ENCODE measurements at places on chromosomes 3 and 15.

DNA sequence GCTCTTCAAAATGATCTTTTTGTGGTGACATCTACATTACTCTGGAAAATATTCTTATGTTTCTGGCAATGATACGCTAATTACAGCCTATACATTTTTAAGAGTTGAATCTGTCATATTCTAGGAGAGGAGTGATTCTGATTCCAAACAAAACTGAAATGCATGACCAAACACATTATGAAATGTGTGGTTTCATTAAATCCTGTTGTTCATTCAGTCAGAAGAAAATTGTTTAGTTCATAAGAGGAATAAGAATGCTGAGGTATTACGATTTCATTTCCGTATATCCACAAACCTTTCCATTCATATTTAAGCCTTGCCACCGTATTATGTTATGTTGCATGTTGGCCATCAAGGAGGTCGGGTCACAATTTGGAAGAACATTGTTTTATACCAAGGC is 345.1 kb downstream of the FEZF2 start:
- DNase-seq, result no peak

DNA sequence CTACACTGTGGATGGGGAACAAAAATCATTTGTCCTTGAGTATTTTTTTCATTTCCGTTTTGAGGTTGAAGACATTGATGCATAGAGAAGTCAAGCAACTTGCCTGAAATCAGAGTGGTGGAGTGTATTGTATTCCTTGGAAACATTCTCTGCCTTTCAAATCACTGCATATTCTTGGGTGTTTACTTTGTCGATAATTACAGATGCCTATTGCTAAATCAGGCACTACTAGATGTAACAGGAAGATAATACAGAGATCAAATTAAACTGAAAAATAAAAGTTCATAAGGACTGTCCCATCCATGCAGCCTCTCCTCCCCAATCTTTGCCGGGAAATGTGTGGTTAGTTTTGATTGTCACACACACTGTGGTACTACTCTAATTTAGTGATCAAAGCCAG is 37.4 kb upstream of the VEPH1 start:
- no peak for DNase-seq

GRCh38 chr15:66677336-66677735 is 24.7 kb upstream of the SMAD6 start:
- DNase-seq, result no peak

DNA sequence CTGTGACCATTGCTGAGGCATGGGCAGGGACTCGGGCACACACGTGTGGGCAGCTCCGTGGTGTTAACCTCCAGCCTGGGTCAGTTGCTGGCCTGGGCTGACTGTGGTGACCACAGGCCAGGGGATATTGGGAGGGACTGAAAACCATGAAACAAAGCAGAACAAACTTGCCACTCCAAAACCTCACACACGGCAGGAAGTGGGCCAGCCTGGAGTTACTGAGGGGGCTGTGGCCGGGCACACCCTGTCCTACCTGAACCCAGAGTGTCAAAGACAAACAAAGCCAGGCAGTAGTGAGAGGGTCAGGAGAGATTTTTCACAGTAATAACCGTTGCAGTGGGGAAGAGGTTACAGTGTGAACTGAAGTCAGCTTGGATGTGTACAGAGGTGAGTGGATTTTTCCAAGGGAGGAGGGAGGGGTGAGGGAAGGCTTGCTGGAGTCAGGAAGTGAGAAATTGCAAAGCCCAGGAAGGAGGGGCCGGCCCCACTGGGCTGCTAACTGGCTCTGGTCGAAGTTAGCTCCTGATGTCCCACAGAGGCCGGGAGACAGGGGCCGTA is 40.0 kb upstream of the ATP10A start:
- no peak for DNase-seq

DNA sequence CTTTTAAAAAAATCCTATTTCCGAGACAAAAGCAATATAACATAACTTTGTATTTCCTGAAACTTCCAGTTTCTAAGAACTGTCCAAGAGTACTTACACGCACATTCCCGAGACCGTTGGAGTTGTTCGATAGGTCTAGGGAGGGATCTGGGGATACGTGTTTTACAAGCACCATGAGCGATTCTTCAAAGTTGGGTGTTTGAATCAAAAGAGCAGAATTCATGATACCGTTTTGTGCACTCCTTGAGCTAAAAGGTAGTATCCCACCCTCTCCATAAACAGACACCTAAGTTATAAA is 700 bp upstream of the EDEM1 start:
- no peak for DNase-seq

DNA sequence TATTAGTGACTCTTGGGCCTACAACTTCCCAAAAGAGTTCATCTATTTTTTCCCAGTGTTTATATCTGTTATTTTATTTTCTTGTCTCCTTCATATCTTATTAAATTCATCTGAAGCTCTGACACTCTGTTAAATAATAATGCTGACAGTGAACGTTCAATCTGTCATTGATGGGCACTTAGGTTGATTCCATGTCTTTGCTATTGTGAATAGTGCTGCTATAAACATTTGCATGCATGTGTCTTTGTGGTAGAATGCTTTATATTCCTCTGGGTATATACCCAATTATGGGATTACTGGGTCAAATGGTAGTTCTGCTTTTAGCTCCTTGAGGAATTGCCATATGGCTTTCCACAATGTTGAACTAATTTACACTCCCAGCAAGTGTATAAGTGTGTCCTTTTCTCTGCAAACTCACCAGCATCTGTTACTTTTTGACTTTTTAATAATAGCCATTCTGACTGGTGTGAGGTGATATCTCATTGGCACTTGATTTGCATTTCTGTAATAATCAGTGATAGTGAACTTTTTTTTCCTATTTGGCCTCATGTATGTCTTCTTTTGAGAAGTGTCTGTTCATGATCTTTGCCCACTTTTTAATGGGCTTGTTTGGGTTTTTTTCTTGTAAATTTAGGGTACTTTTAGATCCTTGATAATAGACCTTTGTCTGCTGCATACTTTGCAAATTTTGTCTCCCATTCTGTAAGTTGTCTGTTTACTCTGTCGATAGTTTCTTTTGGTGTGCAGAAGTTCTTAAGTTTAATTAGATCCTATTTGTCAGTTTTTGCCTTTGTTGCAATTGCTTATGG is 122.5 kb downstream of the LEKR1 start:
- DNase-seq, result no peak

DNA sequence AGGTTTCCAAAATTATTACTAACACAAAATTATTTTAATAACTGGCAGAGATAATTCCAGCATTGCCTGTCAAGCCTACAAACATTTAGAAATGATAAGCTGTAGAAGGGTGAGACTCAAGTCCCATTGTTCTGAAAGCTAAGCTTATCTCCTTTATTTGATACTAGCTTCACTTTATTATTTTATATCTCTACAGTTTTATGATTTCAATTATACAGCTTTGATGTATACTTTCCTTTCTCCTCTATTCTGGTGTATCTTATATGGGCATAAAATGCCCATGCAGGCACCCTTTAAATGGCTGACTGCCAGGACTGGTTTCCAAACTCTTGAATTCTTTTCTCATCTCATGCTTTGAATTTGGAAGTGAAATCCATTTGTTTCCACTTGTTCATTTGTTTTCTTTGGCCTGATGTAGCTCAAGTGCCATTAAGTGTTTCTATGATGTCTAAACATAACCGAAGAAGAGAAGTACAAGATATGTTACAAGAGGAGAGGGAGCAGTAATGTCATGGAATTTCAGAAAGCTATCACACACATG is 372.1 kb upstream of the ARHGEF26 start:
- no peak for DNase-seq

- DNase-seq, result peak; percentile 88
These were observed 791 bp downstream of the GYG1 start for GRCh38 chr3:148992027-148992634.

GRCh38 chr3:58857402-58857801 is 190.8 kb upstream of the FAM3D start:
- DNase-seq, result no peak

- no peak for DNase-seq
These were observed 176.6 kb downstream of the PYDC2 start for GRCh38 chr3:191637611-191638010.

DNA sequence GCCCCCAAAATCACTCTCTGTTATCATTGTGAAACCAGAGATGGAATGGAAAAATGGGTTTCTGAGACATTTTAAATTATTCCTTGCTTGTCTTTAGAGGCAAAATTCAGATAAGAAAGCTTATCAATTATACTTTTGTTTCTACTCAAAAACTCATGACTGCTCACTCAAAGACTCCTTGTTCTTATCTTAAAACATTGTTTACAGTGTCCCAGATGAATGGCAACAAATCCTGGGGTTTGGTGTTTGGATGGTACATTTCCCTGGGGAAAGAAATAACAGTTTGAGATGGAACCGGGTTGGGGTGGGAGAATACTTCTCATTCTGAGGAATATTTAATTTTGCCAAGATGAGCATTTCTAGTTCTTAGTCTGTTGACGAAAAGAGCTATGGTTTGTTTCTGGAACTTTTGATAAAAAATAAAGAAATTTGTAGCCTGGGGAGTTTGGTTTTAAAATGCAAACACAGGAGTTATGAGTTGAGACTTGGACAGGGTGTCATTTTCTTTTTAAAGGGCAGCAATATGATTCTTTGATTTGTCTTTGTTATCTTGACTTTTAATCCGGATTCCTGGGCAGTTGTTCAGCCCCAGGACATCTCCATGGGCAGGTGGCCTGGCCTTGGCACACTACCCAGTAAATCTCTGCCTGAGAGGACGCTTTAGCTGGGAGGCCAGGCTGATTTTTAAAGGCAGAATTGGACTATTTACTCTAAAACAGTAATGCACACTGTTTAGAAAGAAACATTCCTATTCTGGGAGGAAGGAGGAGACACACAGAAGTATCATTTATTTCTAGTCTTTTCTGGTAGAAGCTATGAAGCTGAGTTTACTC is 32.4 kb downstream of the BTD start:
- DNase-seq, result no peak

- no peak for DNase-seq
These were observed 28.8 kb upstream of the MAGEF1 start for GRCh38 chr3:184740509-184741258.

- DNase-seq, result no peak
These were observed 258.9 kb downstream of the ABHD5 start for GRCh38 chr3:43949594-43949993.

- DNase-seq, result no peak
These were observed 66.6 kb downstream of the KCNMB2 start for GRCh38 chr3:178602856-178603255.

- DNase-seq, result no peak
These were observed 379.0 kb downstream of the CNTN4 start for GRCh38 chr3:2477620-2478019.

GRCh38 chr3:174219738-174220137 is 639.4 kb upstream of the NAALADL2 start:
- no peak for DNase-seq

DNA sequence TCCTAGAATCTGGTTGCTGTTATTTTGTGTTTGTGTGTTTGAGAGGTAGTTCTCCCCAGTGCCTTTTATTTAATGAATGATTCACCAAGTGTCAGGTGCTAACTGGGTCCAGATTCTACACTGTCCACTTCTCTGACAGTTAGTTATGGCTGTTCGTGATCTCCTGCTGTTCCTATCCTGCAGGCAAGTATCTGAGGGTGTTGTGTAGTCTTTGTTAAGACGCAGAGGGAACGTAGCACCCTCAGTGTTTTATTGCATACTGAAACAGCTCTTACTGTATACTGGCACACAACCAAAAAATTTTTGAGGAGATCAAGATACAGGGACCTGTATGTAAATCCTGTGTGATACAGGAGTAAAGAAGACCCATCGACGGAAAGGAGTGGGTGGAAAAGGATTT is 1271.3 kb downstream of the ROBO1 start:
- DNase-seq, result no peak

GRCh38 chr3:15097891-15098290 is 1.1 kb downstream of the RBSN start:
- DNase-seq, result no peak

GRCh38 chr3:151384741-151385174 is at the start of gene P2RY12:
Gene P2RY12 (minus strand): TSS chr3:151384753. CDS start chr3:151338845, 45,908 bp downstream.
- no peak for DNase-seq

DNA sequence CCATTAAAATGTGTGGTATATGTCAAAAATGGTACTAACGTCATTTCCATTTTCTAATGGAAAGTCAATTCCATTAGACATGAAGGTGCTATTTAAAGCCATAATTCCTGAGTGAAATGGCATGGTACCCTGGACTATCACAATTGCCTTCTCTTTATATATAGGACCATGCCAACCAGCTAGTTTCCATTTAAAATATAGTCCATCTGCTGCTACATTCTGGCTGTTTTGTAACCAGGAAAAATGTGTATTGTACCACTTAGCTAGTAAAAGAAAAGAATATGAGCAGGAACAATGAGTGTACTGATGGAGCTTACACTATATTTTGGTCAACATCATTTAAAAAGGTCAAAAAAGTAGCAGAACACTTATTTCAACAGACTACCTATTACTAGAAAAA is 30.4 kb upstream of the HDC start:
- DNase-seq, result no peak

- no peak for DNase-seq
These were observed 433.8 kb upstream of the SUCLG2 start for GRCh38 chr3:68088216-68088615.

- DNase-seq, result no peak
These were observed 37.8 kb downstream of the IGSF10 start for GRCh38 chr3:151423091-151423490.

- DNase-seq, result peak; percentile 57
These were observed 56.5 kb downstream of the RPLP1 start for GRCh38 chr15:69509131-69509530.
